C1 segment of cervical spinal cord (tissue), 14 donors: ENCODE measurements at places on chromosomes 11 and 22.

DNA sequence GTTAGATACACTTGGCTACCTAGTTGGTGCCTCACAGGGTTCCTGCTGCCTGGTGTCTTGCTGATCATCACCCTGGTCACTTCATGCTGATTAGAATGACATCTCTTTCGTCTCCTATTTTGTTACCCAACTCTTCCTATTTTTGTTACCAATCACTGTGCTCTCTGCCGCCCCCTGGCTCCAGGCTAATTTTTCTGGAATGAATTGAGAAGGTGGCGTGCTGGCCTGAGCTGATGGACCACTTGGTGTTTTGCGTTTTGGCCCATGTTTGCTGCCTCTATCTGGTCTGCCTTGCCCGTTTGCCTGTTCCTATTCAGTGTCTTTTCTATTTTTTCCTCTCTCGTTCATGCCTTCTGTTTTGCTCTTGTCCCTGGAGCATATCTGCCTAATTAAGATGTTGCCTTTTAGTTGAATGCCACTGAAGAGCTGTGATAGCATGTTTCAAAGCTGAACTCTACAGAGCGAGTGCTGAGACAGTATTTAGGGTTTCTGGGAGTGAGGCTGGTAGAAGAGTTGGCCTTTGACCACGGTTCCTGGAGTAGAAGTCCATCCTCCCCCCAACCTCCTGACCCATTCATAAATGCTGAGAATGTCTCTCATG, 5.9 kb upstream of the ATF4 start:
- DNase-seq, result no peak

DNA sequence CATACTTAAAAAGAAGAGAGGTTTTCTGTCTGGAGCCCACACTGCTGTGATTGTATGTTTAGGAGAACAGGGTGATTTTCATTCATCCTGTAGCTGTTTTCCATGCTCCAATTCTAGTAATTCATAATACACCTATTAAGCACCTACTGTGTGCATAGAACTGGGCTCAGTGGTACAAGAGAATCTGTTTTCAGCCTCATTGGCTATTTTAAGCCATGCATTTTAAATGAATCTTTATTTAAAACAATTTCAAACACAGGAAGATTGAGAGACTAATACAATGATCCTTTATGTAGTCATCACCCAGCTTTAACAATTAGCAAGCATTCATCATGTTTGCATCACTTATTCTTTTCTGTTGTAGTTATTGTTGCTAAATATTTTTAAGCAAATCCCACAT, 86.2 kb downstream of the BDNF start:
- DNase-seq, result no peak

DNA sequence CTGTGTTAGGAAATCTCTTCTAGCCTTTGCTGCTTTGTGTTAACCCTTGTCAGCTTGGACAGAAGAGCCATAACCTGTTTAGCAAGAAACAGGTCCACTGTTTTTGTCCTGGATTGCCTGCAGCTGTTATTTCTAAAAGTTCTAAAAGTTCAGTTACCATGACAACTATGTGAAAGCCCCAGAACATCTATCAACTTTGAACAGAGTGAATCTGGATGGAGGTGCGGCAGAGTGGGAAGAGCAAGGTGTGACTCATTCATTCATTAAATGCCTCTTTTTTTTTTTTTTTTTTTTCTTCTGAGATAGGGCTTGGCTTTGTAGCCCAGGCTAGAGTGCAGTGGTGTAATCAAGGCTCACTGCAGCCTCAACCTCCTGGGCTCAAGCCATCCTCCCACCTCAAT, 50.5 kb downstream of the RBX1 start:
- no peak for DNase-seq

DNA sequence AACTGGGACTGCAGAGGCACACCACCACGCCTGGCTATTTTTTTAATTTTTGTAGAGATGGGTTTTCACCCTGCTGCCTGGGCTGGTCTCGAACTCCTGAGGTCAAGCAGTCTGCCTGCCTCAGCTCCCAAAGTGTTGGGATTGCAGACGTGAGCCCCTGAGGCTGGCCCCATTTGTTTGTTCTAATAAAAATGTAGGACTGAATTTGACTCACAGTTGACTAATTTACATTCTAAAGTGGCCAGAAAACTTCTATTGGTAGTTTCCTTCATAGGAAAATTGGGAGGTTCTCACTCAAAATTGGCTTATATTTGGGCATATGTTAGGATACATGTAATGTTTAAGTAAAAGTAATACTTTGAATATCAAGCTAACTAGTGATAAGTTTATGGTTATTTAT, 35.0 kb downstream of the PPFIA1 start:
- DNase-seq, result no peak

- DNase-seq, result no peak
These were observed 2.0 kb downstream of the SCARF2 start for GRCh38 chr22:20435436-20436306.

DNA sequence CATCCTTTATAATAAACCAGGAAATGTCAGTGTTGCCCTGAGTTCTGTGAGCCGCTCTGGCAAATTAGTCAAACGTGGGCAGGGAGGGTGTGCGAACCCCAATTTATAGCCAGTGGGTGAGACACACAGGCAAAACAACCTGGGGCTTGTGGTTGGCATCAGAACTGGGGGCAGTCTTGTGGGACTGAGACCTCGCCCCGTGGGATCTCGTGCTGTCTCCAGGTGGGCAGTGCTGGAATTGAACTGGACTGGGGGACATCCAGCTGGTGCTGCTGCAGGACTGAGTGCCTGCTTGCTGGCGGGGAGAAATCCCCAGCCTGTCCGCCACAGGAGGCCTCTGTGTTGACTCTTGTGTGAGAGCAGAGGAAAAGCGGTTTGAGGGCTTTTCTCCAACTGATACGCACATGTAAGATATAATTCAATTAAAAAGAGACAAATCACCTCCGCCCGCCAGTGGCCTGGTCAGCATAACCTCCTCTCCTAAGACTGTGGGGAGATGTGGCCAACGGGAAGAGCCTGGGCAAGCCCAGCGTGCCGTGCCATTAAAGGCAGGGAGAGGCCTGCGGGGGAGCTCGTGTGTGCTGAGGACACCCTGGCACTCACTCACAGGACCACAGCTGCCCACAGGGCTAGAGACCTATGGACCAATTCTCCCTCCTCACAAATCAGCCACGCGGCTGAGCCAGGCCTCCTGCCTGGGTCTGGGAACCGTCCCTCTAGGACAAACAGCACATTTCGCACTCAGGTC, 18.4 kb downstream of the SULT4A1 start:
- DNase-seq, result no peak

DNA sequence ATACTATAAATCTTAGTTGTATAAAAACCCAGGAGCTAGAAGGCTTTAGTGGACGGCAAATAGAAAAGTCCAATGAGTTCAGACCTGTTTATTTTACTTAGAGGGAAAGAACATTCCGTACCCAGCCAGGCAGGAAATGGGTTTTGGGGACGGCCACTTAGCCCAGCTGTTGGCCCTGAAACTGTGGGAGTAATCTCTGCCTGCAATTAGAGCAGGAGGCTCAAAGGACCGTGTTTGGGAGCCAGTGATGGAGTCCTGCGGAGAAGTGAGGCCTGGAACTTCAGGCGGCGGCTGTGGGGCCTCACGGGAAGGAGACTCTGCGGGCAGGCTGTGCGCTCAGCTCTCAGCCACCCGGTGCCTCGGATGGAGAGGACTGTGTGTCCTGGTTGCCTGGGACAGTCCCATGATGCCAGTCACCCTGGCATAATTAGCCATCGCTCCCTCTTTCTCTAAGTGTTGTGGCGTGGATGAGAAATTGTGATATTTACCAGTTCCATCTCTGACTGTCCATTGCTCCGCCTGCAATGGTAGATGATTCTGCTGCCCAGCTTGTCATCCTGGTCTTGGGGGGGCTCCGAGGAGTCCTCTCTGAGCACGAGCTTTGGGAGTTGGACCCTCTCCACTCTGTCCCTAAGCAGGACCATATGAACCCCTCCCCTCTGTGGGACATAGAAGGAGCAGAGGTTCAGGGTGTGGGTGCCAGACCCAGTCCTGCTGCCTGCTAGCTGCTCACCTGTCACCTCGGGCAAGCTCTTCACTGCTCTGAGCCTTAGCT, 530.3 kb downstream of the TBC1D22A start:
- DNase-seq, result no peak

GRCh38 chr11:35798423-35798822, 135.8 kb downstream of the TRIM44 start:
- DNase-seq, result no peak

DNA sequence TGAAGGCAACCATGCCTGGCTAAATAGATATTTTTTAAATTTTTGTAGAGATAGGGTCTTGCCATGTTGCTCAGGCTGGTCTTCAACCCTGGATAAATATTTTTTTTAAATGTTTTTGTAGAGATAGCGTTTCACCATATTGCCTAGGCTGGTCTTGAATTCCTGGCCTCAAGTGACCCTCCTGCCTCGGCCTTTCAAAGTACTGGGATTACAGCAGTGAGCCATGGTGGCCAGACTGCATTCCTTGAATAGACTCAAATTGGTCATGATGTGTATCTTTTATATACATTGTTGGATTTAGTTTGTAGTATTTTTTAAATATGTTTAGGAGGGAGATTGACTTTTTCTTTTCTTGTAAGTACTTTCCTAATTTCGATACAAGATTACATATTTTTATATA, 325.7 kb upstream of the C11orf87 start:
- no peak for DNase-seq

GRCh38 chr11:78472382-78472781, 54.8 kb upstream of the GAB2 start:
- no peak for DNase-seq

- DNase-seq, result no peak
These were observed 68.0 kb downstream of the RSF1 start for GRCh38 chr11:77752516-77752915.

DNA sequence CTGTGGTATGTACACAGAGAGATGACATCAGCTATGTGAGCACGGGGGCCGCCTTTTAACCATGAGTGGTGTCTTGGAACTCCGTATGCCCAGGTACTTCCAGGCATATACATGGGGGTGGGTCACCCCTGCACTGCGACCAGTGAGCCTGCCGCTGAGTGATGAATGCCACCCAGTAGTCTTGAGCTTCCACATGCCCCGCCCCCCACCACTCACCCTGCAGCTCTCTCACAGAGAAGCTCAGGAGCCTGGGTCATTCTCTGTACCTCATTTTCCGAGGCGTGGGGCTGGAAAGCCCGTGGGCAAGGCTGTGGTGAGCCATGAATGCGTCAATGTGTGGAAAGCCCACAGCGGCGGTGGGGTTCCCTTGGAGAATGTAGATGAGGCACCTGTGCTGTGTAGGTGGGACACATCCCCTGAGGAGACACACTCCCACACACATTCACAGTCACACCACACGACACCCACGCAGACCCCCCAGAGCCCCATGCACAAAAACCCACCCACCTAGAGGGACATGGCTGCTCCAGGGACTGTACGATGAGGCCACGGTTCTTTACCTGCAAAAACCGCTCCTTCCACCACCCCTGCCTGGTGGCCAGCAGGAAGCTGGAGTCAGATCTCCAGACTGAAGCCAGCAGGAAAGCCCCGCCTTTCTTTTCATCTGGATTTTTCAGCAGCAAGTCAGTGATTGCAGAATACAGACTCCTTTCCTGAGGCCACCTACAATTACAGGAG, 67.6 kb downstream of the PIWIL3 start:
- no peak for DNase-seq

- no peak for DNase-seq
These were observed 370.4 kb upstream of the ANO3 start for GRCh38 chr11:25961539-25961938.

GRCh38 chr22:41551877-41552582, 7.8 kb upstream of the POLR3H start:
- no peak for DNase-seq

DNA sequence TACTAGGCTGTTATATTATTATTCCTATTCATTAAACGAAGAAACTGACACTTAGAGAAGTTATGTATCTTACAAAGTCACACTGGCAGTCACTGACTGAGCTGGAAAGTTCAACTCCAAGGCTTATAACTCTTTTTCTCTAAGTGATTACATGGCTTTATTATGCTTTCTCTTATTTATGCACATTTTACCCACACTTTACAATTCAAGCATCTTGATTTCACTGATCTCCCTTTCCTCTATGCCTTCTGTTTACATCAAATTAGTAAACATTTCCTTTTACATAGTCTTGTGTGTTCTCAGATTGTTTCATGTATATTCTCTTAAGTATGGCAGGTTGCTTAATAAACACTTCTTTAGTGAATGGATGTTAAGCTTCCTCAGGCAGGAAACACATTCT, 66.0 kb downstream of the CLPB start:
- no peak for DNase-seq
